ENCODE measurements at places on chromosomes 1 and 21. TPM values are rescaled to one million over a fixed set of nuclear protein-coding genes. Genes with fewer than 3 reads are reported as not detected.

- DNase-seq, result no peak
Observed at GRCh38 chr1:55860326-55860725, 645.2 kb upstream of the USP24 start.

- DNase-seq, result peak; percentile 14
Observed at GRCh38 chr1:25442178-25442577, 11.5 kb downstream of the MACO1 start.

DNA sequence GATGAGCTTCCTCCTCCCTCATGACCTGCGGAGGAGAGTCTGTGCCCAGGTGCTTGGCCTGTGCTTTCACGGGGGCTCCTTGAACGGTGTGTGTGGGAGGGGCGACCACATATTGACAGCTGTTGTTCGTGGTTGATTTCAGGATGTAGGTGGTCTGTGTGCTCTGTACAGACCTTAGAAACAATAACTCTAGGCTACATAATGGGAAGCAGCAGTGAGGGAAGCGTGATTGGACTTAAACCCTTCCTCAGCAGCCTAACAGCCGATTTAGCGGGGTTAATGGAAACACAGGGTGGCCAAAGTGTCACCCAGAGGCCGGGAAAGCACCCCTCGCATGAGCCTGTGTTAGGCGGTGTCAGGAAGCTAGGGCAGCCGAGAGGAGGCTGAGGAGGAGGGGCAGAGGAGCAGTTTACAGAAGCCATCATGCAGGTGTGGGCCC is 56.0 kb downstream of the TBCE start:
- DNase-seq, result no peak

DNA sequence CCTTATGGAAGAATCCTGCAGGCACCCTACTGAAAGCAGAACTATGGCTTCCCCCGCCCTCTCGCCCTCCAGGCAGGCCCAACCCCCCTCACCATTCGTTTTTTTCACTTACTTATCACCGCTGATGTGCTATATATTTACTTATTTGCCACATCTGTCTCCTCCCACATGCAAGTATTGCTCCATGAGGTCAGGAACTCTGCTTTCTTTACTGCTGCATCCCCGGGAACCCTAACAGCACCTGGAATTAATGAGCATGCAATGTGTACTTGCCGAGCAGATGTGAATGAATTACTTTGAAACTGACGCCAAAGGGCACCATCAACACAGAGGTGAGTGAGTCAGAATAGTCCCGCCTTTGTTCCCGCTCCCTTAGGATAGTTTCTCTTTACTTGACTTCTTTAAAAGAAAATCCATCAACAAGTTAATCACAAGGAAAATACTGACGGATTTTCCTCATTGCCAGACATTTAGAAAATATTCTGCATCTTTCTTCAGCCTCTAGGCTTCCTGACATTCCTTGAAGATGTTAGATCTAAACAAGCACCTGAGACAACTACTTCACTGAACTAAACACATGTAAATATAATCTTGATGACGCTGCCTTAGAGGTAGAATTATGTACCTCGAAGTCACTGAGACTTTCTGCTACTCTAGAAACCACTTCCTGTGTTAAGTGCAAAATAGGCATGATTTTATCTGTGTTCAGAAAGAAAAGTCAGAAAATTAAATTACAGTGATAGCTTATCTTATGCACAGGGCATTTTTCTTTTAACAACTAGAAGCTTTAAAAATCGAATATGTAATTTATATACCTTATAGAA is 17.5 kb upstream of the RAB4A start:
- peak; percentile 94 for DNase-seq

DNA sequence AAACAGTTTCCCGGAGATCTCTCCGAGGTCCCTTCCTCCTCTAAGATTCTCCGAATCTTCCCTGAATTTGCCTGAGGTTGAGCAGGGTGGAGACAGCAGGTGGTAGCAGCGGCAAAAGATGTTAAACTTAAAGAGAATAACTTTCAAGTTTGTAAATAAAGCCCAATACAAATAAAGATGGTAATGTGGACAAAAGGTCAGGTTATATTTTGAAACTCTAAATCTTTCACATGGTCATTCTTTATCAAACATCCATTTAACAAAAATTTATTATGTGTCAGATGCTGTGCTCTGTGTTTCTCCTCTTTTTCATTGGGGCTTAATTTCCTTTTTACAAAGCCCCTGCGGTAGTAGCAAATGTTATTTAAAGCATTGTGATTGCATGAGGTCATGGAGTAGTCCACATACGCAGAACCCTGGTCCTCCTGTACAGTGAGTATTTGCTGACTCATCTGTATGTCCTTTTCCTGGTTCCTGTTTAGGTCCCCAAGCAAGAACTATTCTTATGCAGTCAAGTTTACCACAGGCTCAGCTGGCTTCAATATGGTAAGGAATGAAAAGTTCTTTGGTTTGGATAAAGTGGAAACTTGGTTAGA is 119.2 kb downstream of the ITSN1 start:
- DNase-seq, result peak; percentile 76

MASP2 gene
- total RNA-seq, result 0.51 TPM

SLAMF7 gene
- total RNA-seq, result 8.6 TPM

MROH7 gene
- not detected for total RNA-seq

CRYBG2 gene
- 14.2 TPM for total RNA-seq

All from MCF 10A (cell line).